ENCODE measurements at places on chromosomes 11 and 22. TPM values are rescaled to one million over a fixed set of nuclear protein-coding genes. Genes with fewer than 3 reads are reported as not detected.

The PAMR1 gene
- not detected for total RNA-seq

The ZNF143 gene
- 18.3 TPM for total RNA-seq

The IL17REL gene
- total RNA-seq = not detected

The GRIA4 gene
- total RNA-seq = 0.05 TPM

The TMPRSS5 gene
- 0.19 TPM for total RNA-seq

The GALNT18 gene
- total RNA-seq = 101 TPM

The ACRV1 gene
- not detected for total RNA-seq

The MYRF gene
- 10.7 TPM for total RNA-seq

The OR51I1 gene
- not detected for total RNA-seq

The MRGPRF gene
- 0.24 TPM for total RNA-seq

The TAGLN gene
- total RNA-seq = 467 TPM

The PRG3 gene
- total RNA-seq = not detected

The NPTXR gene
- total RNA-seq = 3.7 TPM

The OR5B2 gene
- not detected for total RNA-seq

The C1QTNF6 gene
- total RNA-seq = 15.2 TPM

The AQP11 gene
- total RNA-seq = 0.18 TPM

The C1QTNF4 gene
- total RNA-seq = 0.29 TPM

The PKDREJ gene
- total RNA-seq = not detected

The RHOG gene
- 95.3 TPM for total RNA-seq

The RRP7A gene
- 28.5 TPM for total RNA-seq

The MMP27 gene
- not detected for total RNA-seq

The MIOX gene
- total RNA-seq = not detected

The KLHL35 gene
- 4.7 TPM for total RNA-seq

The CHRNA10 gene
- total RNA-seq = 1.5 TPM

The RAB6A gene
- total RNA-seq = 182 TPM

The KCNQ1 gene
- total RNA-seq = 1.1 TPM

The LIF gene
- total RNA-seq = 16.6 TPM

The MMP8 gene
- total RNA-seq = not detected

The TSGA10IP gene
- total RNA-seq = not detected

The SAA2 gene
- total RNA-seq = 0.87 TPM

The RELT gene
- 18.5 TPM for total RNA-seq

The EMID1 gene
- total RNA-seq = 12.0 TPM

The TRIM51 gene
- not detected for total RNA-seq

The H19 gene
- total RNA-seq = 91.3 TPM

The CBLIF gene
- total RNA-seq = not detected

The SMTNL1 gene
- total RNA-seq = not detected
